ENCODE measurements at places on chromosomes 5 and 9.

- DNase-seq = no peak
Observed at GRCh38 chr9:10095208-10095607, 517.6 kb downstream of the PTPRD start.

- DNase-seq = no peak
Observed at GRCh38 chr5:123132316-123132715, 43.3 kb downstream of the PRDM6 start.

GRCh38 chr9:87346061-87346665 is 151.5 kb upstream of the DAPK1 start:
- DNase-seq = no peak

DNA sequence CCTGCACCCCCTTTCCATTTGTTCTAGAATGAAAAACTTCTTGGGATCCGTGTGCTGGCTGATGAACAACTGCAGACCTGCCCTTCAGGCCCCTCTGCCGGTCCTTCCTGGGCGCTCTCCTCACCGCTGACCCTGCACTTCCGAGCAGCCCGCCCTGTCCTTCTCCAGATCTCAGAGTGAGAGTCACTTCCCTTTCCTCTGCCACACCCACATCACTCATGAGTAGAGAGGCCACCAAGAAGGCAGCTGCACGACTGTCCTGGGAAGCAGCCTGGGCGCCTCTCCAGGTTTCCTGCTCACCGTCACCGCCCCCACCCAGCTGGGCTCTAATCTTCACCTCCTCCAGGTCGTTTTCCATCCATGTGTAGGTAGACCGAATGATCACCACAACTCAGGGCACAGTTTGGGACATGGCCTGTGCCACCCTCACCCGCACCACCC is 35.0 kb upstream of the NSMF start:
- DNase-seq = no peak

DNA sequence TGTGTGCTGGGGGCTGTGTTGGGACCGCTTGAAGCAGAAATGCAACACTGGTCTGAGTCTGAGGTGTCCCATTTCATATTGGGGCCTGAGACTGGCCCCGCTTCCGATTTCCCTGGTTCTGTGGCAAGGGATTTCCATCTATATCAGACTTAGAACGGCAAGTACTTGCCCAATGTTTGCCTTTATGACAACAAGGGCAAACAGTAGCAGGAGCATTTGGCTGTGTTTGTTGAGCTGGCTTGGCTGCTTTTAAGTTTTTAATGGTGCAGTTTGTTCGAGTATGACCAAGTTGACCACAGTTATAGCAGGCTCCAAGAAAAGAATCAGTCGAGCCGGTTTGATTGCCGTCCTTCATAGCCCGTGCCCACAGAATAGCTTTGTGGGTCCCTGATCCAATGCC is 17.0 kb downstream of the HSDL2 start:
- DNase-seq = no peak

GRCh38 chr5:143790457-143791112 is 21.4 kb upstream of the HMHB1 start:
- no peak for DNase-seq

DNA sequence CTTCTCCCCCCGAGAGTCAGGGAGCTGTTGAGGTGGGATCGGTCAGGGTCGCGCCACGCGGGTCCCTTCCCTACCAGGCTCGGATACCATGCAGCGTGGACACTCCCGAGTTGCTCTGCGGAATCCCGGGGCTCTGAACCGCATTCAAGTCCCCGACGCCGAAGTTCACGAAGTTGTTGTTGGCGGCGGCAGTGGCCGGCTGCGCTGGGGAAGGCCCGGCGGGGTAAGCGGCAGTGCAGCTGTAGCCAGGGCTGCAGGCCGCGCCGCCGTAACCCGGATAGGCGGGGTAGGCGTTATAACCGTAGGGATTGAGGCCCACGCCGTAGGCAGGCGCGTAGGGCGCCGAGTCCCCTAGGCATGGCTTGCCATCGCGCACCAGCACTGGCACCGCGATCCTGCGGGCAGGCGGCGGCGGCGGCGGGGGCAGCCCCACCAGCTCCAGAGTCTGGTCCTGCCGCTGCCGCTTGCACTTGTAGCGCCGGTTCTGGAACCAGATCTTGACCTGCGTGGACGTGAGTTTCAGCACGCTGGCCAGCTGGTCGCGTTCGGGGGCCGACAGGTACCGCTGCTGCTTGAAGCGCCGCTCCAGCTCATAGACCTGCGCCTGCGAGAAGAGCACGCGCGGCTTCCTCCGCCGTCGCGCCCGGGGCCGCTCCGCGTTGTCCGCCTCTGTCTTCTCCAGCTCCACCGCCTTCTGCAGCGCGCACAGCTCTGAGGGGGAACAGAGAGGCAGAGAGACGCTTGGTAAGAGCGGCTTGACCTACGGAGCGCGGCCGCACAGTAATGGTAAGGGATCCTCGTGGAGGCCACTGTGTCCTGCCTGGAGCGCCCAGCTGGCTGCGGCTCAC is 2.3 kb downstream of the NKX2-5 start:
- DNase-seq = no peak

- DNase-seq = no peak
Observed at GRCh38 chr5:21646469-21646868, 1206.7 kb downstream of the CDH12 start.

DNA sequence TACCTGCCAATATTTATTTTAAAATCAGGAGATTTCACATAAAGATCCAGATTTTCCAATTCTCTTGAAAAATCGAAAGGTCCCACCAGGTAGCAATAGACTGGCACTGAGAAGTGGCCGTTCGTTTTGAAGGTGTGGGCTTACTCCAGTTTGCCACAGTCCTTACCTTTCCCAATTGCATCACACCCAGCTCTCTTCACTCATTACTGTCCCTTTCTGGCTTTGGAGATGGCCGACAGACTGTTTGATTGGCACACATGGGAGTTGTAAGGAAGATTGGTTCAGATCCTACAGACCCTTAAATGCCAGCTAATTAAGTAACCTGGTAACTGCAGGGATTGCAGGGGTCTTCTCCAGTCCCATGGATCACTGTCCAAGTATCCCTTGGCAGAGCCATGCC is 68.7 kb upstream of the LARP1 start:
- no peak for DNase-seq

DNA sequence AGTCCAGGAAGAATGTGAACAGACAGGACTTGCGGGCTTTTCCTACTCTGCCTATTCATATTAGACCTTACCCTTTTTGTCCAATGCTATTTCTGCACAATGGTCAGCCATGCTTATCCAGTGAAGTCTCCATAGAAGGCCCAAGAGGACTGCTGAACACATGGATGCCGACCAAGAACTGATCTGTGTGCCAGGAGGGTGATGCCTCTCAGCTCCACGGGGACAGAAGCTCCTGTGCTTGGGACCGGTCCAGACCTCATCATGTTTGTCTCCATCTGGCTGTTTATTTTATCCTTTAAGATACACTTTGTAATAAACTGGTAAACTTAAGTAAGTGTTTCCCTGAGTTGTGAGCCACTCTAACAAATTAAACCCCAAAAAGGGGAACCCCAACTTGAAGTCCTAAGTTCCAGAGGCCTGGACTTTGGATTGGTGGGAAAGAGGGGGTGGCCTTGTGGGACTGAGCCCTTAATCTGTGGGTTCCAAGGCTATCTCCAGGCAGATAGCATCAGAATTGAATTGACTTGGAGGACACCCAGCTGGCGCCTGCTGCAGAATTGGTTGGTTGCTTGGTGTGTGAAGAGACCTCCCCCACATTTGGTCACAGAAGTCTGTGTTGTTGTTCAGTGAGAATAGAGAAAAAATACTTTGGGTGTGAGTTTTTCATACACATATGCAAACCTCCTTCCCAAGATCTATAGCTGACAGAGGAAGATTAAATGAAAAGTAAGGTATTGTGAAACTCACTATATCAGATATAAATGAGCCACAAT is 57.9 kb upstream of the ANKH start:
- no peak for DNase-seq

DNA sequence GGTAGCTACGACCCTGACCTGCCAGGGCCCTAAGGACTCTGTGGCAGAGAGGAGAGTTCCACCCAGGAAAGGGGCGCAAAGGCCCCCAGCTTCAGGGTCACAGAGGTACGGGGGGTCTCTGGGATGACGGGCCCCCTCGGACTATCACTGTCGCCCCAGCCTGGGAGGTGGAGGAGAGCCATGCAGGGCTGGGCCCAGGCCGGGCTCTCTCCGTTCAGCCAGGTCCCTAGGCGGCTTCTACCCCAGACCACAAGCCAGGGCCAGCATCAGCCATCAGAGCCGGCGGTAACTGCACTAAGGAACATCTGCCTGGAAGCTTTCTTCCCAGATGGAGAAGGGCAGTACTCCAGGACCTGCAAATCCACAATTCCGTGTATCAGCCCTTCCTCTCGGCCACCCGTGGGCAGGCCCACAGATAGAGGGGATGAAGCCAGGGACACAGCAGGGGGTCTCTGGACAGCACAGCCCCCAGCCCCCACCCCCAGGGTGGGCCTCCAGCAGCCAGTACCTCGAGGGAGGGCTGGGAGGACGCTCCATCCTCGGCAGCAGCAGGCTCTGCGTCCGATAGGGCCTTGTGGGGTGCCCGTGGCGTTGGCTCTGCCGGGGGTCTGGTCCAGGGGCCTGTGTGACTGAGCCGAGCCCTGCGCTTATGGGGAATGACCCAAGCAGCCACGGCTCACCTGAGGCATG is 38.4 kb downstream of the NACC2 start:
- DNase-seq = no peak

DNA sequence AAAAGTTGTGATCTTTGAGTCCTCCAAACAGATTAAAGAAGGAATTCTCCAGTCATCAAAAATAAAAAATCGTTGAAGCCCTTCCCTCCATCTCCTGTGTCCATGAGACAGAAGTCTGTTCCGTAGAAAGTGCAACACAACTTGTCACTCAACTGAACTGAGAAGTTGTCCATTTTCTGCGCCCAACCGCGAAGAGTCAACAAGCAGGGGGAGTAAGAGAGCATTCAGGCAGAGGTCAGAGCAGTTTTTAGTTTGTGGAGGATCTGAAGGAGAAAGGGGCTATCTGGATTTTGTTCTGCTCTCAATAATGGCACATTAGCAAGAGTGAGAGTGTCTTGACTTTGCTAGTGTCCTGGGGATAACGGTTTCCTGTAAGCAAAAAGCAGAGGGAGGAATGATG is 303.9 kb downstream of the ICE1 start:
- no peak for DNase-seq

GRCh38 chr9:37056046-37056920 is 22.2 kb upstream of the PAX5 start:
- DNase-seq = no peak

GRCh38 chr5:167012123-167013034 is 1279.1 kb upstream of the WWC1 start:
- no peak for DNase-seq

Measured in stimulated activated CD4-positive, alpha-beta T cell treated with anti-CD3 and anti-CD28 coated beads, Interleukin-2, amount 100 ng/mL, for 4 hours (primary cell).